Stromal cell of bone marrow (primary cell): ENCODE measurements at places on chromosomes 2 and 18.

DNA sequence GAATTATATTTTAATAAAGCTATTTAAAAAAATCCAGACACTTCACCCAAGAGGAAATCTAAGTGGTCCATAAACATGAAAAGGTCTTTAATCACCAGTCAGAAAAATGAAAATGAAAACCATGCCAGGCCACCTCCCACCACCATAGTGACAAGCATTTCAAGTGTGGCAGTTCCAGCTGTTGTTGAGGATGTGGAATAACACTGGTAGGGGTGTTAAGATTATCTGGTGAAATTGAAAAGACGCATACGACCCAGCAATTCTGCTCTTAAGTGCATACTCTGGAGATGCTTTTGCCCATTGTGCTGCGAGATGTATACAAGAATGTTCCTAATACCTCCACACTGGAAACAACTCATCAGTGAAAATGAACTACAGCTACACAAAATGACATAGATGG is 82.2 kb downstream of the MSH2 start:
- no peak for DNase-seq

- peak; percentile 90 for DNase-seq
Observed at GRCh38 chr2:127173057-127173456, 47.0 kb downstream of the CYP27C1 start.

DNA sequence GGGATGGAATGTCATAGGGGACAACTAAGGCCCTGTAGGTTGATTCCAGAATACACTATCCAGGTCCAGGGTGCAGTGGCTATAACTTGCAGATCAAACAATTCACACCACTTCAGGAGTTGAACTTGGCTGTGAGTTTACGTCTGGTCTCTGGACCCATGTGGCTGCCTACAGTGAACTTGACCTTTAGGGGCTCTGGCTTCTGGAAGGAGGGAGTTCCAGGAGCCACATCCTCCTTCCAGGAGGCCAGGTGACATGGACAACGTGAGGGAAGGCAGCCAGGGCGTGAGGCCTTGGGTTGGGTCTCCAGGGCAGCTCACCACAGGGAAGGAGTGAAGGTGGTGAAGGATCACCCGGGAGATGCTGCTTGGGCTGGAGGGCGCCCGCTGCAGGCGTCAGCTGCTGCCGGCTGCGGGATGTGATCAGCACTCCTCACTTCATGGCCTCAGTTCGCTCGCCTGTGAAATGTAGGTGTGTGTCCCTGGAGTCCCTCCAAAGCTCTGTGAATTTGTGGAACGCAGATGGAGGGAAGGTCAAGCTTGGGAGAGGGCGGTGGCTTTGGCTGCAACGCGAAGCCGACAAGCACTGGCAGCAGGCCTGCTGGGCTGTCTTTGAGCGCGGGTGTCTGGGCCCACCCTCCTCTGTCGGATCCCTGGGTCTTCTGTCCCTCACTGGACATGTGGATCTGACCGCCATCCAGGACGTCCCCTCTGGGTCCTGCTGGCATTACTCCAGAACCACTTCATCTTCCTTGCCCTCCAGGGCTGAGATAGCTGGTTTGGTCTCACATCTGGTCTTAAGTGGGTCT is 146.5 kb downstream of the GLI2 start:
- DNase-seq, result no peak

GRCh38 chr2:5725794-5726463 is 33.7 kb downstream of the SOX11 start:
- DNase-seq, result no peak

DNA sequence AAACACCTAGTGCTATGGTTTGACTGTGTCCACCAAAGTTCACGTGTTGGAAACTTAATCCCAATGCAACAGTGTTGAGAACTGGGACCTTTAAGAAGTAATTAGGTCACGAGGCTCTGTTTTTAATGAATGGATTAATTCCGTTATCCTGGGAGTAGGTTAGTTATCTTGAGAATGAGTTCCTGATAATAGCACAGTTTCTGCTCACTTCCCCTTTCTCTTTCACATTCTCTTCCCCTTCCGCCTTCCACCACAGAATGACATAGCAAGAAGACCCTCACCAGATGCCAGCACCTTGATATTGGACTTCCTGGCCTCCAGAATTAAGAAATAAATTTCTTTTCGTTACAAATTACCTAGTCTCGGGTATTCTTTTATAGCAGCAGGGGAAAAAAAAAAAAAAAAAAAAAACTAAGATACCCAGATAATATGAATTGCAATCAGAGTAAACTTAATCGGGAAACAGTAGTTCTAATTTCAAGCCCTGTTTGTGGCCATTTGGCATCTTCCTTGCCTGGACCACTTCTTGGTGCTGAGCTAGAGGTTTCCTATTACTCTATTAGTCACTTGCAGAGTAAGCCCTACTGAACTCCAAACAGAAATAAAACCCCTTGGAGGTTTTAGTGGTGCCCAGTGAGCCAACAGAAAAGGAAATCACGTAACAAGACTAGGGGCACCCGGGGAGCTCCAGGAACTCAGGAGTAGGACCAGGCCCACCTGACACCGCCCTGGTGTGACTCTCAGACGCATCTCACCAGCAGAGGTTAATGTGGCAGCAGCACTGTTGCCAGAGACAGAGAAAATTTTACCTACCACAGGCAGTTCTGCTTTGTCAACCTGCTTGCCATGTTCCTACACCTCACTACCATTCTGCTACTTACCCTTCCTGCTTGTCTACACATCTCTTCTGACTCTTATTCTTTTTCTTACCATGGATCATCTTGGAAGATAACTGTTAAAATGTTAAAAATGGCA is 147.6 kb upstream of the CAB39 start:
- DNase-seq, result peak; percentile 17

- DNase-seq, result no peak
Observed at GRCh38 chr18:9616049-9616448, 1.7 kb upstream of the PPP4R1 start.
